OCI-LY7 (cell line): ENCODE measurements at places on chromosomes 13 and 19.
A peak's percentile ranks its signal among the peaks of the same experiment; 100 is the strongest.

- no peak for DNase-seq
Observed at GRCh38 chr19:10317857-10318462, 2.1 kb upstream of the FDX2 start.

GRCh38 chr19:53872762-53873161 lies 5.1 kb downstream of the MYADM start:
- DNase-seq = no peak

DNA sequence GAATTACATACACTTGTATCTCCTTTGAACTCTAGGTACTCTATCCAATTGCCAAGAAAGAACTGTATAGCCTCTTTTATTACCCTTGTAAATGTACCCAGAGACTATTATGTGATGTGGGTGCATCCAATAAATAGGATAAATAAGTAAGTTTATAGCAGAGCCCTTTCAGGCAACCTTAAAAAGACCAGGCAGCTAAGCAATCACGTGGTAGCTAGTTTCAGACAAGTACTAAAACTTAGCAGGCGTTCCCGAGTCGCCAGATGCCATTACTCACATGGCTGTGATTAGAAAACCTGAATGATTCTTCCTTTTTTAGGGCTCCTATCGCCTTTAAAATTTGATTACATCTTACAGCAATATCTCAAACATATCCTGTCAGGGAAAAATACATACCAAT lies 1303.0 kb downstream of the EFNB2 start:
- DNase-seq = no peak

DNA sequence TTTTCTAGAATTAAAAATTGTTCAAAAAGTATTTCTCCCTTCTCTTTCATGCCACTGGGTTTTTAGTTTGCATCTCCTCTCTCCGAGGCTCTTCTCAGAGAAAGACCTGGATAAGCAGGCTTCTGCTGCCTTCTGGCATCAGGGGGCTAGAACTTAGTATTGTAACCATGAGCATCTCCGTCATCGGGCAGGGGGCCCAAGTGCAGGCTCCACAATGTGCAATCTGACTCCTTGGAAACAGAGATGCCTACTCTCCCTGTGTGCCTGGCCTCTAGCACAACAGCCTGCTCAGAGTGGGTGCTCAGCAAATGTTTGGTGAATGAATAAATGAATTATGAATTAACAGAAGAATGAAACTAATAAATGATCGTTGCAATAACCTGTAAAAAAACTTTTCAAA lies 45.6 kb upstream of the MTIF3 start:
- no peak for DNase-seq

- DNase-seq = no peak
Observed at GRCh38 chr13:32453981-32454380, 26.1 kb upstream of the N4BP2L1 start.

- DNase-seq = peak; percentile 88
Observed at GRCh38 chr19:55638864-55639359, 1.9 kb upstream of the ZNF580 start.

GRCh38 chr13:79692846-79693245 lies 211.9 kb downstream of the NDFIP2 start:
- no peak for DNase-seq

GRCh38 chr19:47124937-47125668 lies 5.5 kb upstream of the SAE1 start:
- DNase-seq = peak; percentile 74

DNA sequence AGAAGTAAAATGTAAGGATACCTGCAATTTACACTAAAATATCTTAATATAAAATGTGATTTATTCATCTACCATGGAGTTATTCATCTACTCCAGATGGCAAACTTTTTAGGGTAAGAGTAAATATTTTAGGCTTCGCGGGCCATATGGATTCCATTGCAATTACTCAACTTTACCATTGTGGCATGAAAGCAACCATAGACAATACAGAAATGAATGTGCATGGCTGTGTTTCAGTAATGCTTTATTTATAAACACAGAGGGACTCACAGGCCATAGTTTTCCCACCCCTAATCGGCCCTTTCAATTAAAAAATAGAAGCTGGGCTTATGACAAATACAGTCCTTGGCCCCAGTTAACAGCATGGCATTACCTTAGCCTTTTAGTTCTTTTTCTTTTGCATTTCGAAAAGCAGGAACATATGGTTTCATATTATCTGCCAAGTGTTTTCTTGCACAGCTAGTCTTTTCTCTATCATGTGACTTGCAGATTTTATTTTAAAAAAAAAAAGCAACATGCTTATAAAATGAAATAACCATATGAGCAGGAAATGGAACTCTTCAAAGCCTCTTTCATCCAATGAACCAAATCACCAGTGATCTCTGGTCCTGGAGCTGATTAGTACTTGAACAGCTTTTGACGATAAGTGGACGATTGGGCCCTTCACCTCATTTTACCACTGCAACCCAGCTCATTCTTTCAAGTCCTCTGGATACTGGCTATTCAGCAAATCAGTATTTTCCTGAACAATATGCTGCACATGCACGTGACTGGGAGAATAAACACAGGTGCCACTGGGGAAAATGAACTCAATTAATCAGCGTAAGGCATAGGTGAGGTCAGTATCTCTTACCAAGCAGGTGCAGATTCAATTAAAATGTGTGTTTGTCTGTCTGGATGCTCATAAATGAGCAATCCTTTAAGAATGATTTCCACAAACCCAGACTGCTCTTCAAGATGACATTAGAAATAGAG lies 63.9 kb downstream of the LHFPL6 start:
- no peak for DNase-seq

DNA sequence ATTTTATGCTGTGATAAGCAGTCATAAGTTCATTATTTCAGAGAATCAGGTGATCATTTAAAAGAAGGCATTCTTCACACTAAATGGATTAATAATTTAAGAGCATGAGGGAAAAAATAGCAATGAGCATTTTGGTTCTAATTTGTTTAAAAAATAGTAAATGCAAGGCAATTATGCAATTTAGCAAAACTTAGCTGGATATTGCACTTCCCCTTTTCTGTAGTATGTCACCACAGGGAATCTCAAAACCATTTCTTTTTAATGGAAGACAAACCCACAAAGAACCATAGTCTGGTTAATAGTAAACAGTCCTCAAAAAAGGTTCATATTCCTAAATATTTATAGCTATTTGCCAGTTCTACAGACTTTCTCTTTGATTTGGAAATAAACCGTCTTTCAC lies 30.2 kb downstream of the COG6 start:
- DNase-seq = no peak
